HFFc6 (cell line): ENCODE measurements at places on chromosomes 1 and 21. TPM values are rescaled to one million over a fixed set of nuclear protein-coding genes. Genes with fewer than 3 reads are reported as not detected.

- H3K4me1 ChIP-seq = peaks cover 6% of the 10 kb centered on the region
- H3K27me3 ChIP-seq = peaks cover 4% of the 10 kb centered on the region
- H3K4me3 ChIP-seq = no peak overlapping the region
- no peak overlapping the region for H3K27ac ChIP-seq
- DNase-seq = no peak
- no peaks in the 10 kb centered on the region for H3K36me3 ChIP-seq
Measured at GRCh38 chr1:113035086-113035485, 37.9 kb upstream of the LRIG2 start.

DNA sequence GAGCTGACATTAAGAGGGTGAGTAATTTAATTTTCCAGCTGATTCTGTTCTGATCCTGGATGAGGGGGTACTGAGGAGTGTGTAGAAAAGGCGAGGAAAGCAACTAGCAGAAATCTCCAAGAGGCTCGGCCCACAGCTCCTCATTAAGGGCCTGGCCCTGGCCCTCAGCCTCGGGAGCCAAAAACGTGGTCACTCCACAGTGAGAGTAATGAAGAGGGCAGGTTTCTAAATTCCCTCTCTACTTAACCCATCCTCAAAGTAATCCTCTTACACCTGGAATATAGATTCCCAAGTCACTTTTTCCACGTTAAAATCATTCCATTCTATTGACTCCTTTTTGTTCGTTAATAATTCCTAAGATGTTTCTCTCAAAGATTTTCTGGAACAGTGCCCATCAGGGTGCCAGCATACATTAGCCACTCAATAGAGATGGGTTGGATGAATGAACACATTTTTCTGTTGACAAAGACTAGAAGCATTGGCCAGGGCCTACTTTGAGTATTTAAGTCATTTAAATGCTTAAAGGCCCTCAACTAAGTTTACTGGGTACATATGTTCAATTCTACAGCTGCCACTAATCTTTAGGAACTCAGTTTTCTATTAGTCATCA is 1.1 kb upstream of the COL11A1 start:
- H3K27ac ChIP-seq = peak overlapping the region; percentile 80
- DNase-seq = no peak
- no peaks in the 10 kb centered on the region; the same call in 1 of the 2 replicates for H3K27me3 ChIP-seq
- H3K36me3 ChIP-seq = no peaks in the 10 kb centered on the region
- peaks cover 55% of the 10 kb centered on the region for H3K4me1 ChIP-seq

DNA sequence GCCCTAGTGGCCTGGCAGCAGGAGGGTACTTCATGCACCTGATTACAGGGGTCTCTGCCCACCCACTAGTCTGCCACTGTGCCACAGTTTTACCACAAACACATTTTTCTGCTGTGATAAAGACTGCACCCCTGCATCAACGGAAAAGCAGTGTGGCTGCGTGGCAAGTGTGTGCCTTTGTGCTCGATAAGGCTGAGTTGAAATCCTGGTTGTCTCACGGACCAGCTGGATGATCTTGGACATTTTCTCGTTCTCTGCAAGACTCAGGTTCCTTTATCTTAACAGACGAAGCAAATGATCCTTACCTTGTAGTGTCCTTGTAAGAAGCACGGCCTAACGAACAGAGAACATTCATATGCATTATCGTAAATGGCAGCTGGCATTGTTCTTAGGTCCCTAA is 10.2 kb downstream of the GRHL3 start:
- DNase-seq = no peak
- H3K4me3 ChIP-seq = no peak overlapping the region
- H3K27me3 ChIP-seq = peaks cover 25% of the 10 kb centered on the region
- H3K4me1 ChIP-seq = peaks cover 34% of the 10 kb centered on the region

- H3K4me1 ChIP-seq = no peaks in the 10 kb centered on the region
- peaks cover 2% of the 10 kb centered on the region; the same call in 1 of the 2 replicates for H3K27me3 ChIP-seq
- peaks cover 26% of the 10 kb centered on the region for H3K36me3 ChIP-seq
- no peak for DNase-seq
- H3K4me3 ChIP-seq = no peak overlapping the region
- no peak overlapping the region for H3K27ac ChIP-seq
Measured at GRCh38 chr21:43689556-43690337, 29.2 kb upstream of the PDXK start.

Gene C1QTNF12
- total RNA-seq = 0.94 to 1.6 TPM (median 1.4 TPM) in 3 replicates

DNA sequence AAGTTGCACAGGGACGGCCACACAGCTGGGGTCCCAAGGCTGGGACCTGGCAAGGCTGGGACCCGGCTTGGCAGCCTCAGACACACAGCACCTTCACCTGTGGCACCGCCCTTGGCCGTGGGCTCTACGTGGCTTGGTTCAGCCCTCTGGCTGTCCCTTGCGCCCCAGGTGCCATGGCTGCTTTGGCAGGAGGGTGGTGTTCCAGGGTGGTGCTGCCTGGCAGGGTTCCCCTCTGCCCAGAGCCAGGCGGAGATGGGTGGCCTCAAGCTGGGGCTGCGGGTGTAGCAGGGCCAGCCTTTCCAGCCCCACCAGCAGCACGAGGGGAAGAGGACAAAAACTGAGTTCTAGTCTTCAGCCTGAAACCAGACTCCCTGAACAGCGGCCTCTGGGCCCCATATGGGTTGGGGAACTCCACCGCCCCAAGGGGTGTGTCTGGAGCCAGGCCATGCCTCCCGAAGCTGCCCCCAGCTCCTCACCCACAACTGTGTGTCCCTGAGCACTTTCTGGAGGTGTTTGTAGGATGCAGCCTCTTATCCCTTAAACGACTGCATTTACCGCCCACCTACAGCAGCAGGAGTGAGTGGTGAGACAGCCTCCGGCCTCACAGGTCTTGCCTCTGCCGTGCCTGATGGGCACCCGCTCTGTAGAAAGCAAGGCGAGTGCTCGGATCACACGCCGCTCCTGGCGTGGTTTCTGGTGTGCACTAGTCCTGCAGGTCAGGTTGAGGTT is 92.3 kb downstream of the PDE9A start:
- no peaks in the 10 kb centered on the region for H3K4me1 ChIP-seq
- H3K27ac ChIP-seq = no peak overlapping the region
- no peaks in the 10 kb centered on the region for H3K36me3 ChIP-seq

Gene CNTN2
- not detected in 2 replicates for total RNA-seq

- no peaks in the 10 kb centered on the region for H3K27me3 ChIP-seq
- no peak overlapping the region for H3K4me3 ChIP-seq
- DNase-seq = no peak
- no peaks in the 10 kb centered on the region for H3K4me1 ChIP-seq
- no peak overlapping the region for H3K27ac ChIP-seq
Measured at GRCh38 chr1:171919891-171920887, 78.9 kb downstream of the DNM3 start.

DNA sequence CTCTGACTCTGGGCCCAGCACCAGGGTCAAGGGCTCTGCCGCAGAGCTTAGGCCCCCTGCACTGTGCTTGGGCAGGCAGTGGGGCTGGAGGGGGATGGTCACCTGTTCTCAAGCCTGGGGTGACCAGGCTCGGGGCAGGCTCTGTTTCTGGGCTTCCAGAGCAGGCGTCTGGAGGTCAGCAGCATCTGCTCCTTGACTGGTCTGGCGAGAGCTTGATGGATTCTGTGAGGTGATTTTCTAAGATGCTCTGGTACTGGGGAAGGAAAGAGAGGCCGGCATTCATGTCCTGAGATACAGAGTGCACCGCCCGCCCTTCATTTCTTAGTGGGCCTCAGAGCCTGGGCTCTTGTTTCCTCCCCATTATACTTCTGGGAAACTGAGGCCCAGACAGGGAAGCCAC is 24.5 kb downstream of the RAB7B start:
- no peaks in the 10 kb centered on the region; the same call in 1 of the 2 replicates for H3K36me3 ChIP-seq
- H3K27ac ChIP-seq = no peak overlapping the region
- H3K27me3 ChIP-seq = peaks cover 1% of the 10 kb centered on the region; the same call in 1 of the 2 replicates

DNA sequence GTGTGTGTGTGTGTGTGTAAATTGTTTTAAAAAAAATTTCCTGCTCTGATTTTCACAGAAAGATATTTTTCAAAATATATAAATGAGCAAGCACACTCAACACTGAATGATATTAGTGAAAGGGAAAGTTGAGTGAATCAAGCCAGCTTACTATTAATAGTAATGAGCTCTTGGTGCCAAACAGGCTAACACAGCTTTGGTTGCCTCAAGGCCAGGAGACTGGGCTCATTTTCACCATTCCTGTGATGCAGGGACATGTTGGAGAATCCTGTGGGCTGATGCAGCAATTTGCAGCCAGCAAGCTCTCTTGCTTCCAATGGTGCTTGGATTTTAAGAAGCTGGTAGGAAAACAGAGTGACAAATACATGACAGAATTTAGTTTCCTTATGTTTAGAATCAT is 30.2 kb downstream of the PLA2G4A start:
- H3K27ac ChIP-seq = no peak overlapping the region
- H3K4me1 ChIP-seq = no peaks in the 10 kb centered on the region
- H3K27me3 ChIP-seq = no peaks in the 10 kb centered on the region
- H3K36me3 ChIP-seq = no peaks in the 10 kb centered on the region

DNA sequence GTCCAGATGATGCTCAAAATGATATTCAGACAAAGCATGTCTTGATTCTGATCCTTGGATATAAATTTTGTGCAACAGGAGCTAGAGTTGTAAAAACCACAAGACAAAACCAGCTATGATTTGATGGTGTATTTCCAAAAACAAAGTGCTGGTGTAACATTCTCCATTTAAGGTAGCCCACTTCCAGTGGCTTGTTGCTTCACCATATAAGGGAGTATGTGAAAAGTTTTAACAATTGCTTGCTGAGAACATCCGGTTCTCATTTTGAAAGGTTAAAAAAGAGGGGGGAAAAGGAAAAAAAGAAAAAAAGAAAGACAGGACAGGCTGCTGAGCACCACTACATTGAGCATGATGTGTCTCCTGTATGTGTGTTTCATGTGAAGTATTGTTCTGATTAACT is 123.6 kb downstream of the MACF1 start:
- no peak for DNase-seq
- H3K27me3 ChIP-seq = no peaks in the 10 kb centered on the region
- peaks cover 15% of the 10 kb centered on the region for H3K4me1 ChIP-seq
- H3K27ac ChIP-seq = no peak overlapping the region

Gene SLAMF9
- total RNA-seq = 0.46 TPM in 1 of 3 replicates, not detected in the others

- H3K4me3 ChIP-seq = no peak overlapping the region
- peaks cover 29% of the 10 kb centered on the region; the same call in 1 of the 2 replicates for H3K36me3 ChIP-seq
- H3K27ac ChIP-seq = peak overlapping the region; percentile 11; the same call in 1 of the 2 replicates
- H3K27me3 ChIP-seq = no peaks in the 10 kb centered on the region
- peaks cover 38% of the 10 kb centered on the region for H3K4me1 ChIP-seq
- no peak for DNase-seq
Measured at GRCh38 chr1:91693557-91693956, 192.4 kb downstream of the TGFBR3 start.

DNA sequence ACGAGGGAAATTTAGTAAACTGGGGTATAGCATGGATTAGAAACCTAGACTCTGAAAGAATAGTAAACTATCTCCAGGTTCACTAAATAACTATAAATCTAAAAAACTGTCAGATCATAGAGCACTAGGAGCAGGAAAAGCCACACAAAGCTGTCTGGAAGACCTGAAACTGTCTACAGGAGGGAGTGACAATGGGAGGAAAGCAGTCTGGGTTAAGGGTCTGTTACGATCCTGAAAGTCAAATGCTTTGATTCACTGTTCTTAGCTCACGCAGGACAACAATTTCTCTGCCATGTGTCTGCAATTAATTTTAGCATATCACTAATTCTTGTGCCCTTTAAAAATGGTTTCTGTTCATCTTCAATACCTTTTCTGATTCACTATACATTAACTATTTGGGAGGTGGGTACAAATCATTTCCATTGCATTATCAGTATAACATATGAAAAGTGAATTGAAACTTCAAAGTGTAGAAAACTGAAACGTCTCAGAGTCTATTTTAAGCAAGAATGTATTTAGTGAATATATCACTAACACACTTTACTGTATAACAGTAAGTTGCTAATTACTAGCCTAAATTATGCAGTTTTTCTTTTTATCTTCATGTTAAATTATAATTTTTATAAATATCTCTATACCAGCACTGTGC is 18.4 kb downstream of the CEP170 start:
- no peak for DNase-seq
- peaks cover 53% of the 10 kb centered on the region for H3K4me1 ChIP-seq
- H3K4me3 ChIP-seq = no peak overlapping the region
- H3K36me3 ChIP-seq = peaks cover 30% of the 10 kb centered on the region

Gene MYBPHL
- not detected in 3 replicates for total RNA-seq

DNA sequence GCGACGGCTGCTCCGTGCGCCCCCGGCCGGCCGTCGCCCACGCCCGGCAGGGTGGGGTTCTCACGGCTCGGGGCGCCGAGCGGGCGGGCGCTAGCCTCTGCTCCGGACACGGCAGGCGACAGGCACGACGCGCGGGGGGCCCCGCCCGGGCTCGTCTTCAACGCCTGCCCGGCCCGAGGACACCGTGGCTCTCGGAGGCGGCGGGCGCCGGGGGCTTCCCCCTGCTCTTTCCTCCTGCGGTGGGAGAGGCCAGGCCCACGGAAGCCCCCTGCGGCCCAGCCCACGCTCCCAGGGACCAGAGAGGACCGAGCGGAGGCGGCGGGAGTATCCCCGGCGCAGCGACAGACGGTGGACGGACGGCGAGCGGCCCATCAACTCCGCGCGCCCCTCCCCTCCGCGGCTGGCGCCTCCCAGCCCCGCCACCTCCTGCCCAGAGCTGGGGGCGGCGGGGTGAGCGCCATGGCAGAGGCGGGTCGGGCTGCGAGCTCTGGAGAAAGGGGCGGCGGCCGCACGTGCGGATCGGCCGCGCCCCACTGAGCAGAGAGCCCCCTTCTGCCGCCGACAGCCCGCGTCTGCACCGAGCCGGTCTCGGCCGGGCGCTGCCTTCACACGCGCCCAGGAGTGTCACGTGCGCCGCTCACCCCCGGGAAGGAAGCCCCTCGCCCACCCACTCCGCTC is at the start of the genes SHE and TDRD10:
TSS of gene SHE (minus strand) at position 347 of the 678 bp plus-strand sequence. CDS start 386 bp downstream, outside the sequence.
TSS of gene TDRD10 (plus strand) at position 154 of the 678 bp plus-strand sequence. CDS start 4,685 bp downstream, outside the sequence.
- no peak within 1 kb of the TSS for H3K4me3 ChIP-seq
- no peak for DNase-seq
- no peaks in the 10 kb centered on the region for H3K36me3 ChIP-seq
- H3K27me3 ChIP-seq = peaks cover 55% of the 10 kb centered on the region
- no peak within 1 kb of the TSS for H3K27ac ChIP-seq
